ENCODE measurements at places on chromosomes 16 and 17.

GRCh38 chr17:6714315-6714874 lies 1.2 kb upstream of the SLC13A5 start:
- no peak for DNase-seq

GRCh38 chr16:2912330-2913199 lies 834 bp downstream of the FLYWCH1 start:
- DNase-seq, result peak; percentile 43

DNA sequence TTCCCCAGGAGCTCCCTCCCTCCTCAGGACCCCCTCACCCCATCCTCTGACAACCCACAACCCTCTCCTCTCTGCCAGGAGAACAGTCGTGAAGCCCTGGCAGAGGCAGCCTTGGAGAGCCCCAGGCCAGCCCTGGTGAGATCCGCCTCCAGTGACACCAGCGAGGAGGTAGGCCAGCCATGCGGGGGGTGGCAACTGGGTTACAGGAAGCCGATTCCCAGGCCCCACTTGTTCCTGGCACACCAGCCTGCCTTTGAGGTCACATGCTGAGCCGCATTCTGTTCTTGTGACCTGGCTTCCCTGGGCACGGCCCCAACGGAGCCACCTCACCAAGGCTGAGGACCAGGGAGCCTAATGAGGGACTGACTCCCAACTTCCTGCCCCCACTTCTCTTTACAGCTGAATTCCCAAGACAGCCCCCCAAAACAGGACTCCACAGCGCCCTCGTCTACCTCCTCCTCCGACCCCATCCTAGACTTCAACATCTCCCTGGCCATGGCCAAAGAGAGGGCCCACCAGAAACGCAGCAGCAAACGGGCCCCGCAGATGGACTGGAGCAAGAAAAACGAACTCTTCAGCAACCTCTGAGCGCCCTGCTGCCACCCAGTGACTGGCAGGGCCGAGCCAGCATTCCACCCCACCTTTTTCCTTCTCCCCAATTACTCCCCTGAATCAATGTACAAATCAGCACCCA lies 7.9 kb downstream of the NAT9 start:
- no peak for DNase-seq

GRCh38 chr17:81044764-81045589 lies 10.0 kb downstream of the BAIAP2 start:
- no peak for DNase-seq

GRCh38 chr16:4500272-4500671 lies 24.1 kb downstream of the HMOX2 start:
- DNase-seq, result no peak

GRCh38 chr17:29256735-29257466 lies 10.2 kb downstream of the CRYBA1 start:
- DNase-seq, result no peak

DNA sequence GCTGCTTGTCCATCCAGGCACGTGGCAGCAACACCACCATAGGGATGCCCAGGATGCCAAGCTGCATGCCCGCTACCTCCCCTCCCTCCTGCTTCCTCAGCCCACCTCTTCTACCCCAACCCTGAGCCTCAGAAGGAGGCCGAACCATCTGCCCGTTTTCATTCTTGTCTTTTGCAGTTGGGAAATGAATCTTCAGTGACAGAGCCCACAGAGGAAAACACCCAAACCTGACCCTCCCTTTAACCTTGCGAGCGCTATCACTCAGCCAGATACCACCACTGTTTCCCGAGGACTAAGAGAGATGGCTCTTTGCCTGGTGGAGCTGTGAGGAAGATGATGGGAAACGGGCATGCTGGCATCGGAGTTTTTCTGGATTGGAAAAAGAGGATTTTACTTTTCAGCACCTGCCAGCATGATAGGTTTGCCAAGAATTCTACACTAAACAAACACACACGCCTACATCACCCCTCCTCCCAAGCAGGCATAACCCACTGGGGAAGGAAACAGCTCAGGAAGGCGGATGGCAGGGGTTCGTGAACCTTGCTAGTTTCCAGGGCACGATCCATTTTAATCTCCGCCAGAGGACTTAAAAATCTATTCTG lies 457.4 kb downstream of the SLC39A11 start:
- DNase-seq, result no peak

DNA sequence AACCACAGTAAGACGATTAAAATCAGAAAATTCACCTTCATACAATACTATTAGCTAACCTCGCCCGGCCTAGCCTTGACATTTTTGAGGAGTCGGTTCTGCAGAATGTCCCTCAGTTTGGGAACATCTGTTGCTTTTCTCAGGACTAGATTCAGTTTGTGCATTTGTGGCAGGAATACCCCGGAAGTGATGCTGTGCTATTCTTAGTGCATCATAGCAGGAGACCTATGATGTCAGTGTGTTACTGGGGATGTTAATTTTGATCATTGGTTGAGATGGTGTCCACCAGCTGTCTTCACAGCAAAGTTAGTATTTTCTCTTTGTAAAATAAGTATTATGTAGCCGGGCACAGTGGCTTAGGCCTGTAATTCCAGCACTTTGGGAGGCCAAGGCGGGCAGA lies 21.5 kb upstream of the HELZ start:
- no peak for DNase-seq

- DNase-seq, result no peak
These were observed 94.1 kb downstream of the PRKCB start for GRCh38 chr16:23929856-23930255.

DNA sequence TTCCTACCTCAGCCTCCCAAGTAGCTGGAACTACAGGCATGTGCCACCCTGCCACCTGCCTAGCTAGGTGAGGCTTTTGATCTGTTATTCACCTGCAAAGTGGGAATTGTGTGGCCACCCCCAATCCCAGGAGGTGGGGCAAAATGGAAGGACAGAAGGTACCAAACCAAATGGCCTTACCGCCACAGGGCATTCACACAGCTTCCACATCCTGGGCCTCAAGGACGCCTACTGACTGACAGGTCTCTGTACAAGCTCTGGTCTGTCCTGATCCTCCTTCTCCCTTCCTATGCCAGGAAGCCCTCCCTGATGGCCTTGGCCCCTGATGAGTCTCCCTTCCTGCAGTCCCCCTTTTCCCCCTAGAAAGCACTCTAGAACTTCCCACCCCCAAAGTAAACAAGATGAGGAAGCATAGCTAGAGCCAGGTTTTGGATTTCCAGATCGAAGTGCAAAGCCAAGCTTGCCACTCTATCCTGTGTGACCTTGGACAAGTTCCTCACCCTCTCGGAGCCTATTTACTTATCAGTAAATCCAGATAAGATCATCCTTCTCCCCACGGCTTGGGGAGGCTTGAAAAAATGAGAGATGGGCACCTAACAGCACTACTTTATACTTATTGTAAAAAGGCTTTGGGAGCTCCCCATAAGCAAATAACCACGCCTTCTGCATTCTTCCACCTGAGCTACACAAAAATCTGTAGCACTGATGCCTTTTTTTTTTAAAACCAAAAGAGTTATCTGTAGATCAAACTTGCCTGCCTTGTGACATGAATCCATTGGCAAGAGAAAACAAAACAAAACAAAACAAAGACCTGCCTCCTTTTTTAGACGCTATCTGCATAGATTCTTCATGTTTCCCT lies 4.5 kb downstream of the PLLP start:
- DNase-seq, result no peak

GRCh38 chr16:84260766-84261554 lies 21.1 kb upstream of the KCNG4 start:
- DNase-seq, result no peak

- no peak for DNase-seq
These were observed 16.5 kb upstream of the EEF2K start for GRCh38 chr16:22189473-22190080.

- no peak for DNase-seq
These were observed 263.2 kb downstream of the KIF2B start for GRCh38 chr17:54085934-54086333.

- no peak for DNase-seq
These were observed 42.2 kb downstream of the WWP2 start for GRCh38 chr16:69804297-69804696.

DNA sequence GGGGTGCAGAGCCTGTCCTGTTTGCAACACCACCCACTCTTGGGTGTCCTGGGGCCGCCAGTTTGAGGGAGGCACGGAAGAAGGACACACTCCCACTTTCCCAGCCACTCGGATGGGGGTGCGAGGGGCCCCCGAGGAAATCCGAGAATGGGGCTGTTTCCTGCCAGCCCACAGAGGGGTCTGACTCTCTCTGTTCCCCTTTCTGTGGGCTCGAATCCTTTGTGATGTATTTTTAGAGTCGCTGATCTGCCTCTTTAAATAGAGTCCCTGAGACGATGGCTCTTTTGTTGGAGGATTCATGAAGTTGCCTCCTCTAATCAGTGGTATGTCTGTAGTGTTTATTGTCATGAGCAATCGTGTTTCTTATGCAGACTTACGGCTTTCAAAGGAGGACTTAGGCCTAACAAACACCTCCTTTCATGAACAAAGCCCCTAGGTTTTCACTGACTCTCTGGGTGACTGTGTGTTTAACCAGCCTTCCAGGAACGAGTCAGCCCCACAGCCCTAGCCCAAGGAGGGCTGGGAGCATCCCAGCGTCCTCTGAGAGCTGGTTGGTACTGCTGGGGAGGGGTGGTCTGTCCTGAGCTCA lies 29.1 kb downstream of the CIBAR2 start:
- DNase-seq, result peak; percentile 65

GRCh38 chr16:67192781-67193361 lies 916 bp downstream of the E2F4 start:
- no peak for DNase-seq

DNA sequence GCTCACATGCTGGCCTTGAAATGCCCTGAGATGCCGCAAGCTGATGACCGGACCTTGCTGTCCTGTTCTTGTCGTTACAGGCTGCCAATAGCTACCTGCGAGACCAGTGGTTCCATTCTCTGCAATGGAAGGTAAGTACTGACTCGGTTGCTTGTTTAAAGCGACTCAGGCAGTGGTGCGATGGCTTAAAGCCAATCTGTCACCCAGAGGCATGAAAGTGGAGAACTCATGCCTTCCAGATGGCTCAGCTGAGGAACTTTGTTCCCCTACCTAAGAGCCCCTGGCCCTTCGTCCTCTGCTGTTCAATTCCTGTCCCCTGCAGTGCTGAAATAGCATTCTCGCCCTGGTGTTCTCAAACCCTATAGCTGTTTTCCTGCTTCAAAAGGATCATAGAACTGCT lies 158.3 kb upstream of the PLCG2 start:
- no peak for DNase-seq

DNA sequence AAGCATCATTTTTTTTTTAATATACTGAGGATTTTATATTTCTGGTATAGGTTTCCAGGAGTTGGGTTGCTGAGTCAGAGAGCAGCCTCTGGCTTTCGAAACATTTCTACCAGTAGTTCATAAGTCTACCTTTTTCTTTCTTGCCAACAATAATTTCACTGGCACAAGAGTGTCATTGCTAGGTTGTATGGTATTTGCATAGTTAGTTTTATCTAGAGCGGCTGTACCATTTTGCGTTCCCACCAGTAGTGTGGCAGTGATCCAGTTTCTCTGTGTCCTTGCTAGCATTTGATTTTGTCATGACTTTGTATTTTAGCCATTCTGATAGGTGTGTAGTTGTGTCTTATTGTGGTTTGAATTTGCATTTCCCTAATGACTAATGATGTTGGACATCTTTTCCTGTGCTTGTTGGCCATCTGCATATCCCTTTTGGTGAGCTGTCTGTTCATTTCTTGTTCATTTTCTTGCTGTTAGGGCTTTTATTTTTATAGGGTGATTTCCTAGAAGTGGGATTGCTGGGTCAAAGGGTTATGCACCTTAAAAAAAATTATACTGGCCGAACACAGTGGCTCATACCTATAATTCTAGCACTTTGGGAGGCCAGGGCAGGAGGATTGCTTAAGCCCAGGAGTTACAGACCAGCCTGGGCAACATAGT lies 39.9 kb downstream of the SNX29 start:
- DNase-seq, result no peak

DNA sequence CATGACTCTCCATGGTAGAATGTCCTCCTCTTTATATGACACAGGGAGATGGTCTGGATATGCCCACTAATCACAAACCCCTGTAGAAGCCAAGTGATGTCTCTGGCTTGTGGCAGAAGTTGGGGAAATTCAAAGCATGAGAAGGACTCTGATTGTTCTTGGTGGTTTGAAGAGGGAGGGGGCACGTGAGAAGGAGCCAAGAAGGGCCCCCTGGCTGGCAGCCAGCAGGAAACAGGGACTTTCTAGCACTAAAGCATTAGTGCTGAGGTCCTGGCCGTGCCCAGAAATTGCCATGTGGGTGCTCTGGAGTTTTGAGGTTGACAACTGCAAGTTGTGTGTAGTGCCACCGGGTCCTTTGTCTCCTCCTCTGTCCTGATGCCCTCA lies 199.9 kb downstream of the LGALS9B start:
- no peak for DNase-seq

DNA sequence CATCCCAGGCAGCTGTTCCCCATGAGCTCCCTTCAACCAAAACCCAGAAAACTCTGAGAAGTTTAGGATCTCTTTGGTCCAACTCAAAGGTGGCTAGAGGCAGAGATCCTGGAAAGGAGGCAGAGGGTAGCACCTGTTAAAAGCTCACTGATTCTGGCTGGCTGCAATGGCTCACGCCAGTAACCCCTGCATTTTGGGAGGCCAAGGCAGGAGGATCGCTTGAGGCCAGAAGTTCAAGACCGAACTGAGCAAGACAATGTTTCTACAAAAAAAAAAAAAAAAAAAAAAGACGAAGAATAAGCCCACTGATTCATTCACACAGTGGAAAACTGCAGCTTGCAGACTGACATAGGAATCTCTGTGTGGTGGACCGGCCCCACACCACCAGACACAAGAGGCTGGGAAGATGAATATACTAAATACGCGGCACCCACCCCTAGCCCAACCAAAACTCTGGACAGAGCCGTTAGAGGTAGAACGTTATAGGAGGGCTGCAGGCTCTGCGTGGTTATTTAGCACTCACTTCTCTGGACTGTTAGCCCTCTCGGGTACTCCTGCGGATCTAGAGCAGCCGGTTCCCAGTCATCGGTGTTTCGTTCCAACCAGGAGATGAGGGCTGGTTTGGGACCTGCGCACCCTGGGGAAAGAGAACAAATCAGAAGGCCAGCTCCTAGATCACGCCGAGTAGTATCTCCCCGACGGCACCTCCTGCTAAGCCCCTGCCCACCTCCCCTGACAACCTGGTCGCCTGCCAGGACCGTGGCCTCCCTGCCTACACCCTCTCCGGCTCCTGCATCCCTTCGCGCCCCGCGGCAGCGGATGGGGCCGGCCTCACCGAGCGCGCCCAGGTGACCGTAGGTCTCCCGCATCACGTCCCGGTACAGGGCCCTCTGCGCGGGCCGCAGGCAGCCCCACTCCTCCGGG lies 925 bp downstream of the ZNF689 start:
- DNase-seq, result peak; percentile 64

DNA sequence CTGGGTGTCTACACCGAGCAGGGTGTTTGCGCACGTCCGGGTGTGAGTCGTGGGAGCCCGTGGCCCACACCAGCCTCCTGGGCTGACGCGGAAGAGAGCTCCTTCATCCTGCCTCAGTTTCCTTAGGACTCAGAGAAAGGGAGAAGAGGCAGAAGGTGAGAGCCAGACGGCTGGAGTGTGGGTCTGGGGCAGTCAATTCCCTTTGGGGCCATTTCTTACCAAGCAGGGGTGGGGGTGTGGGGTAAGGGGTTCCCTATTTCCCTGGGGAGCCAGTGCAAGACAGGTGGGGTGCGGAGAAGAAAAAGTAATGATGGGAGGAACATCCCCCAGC lies 831 bp downstream of the CA7 start:
- no peak for DNase-seq

GRCh38 chr17:77610972-77611521 lies 347.5 kb upstream of the TNRC6C start:
- DNase-seq, result no peak

Measured in GM13977 (cell line).